Trophoblast cell (in vitro differentiated cells and primary cell): ENCODE measurements at places on chromosomes 2 and 18.

GRCh38 chr2:8577573-8577972 is 104.3 kb upstream of the ID2 start:
- no peak for DNase-seq

- no peak for DNase-seq
Measured at GRCh38 chr2:219059725-219060682, 717 bp downstream of the IHH start.

GRCh38 chr2:217864963-217865772 is 137.6 kb downstream of the TNS1 start:
- DNase-seq, result no peak

GRCh38 chr2:210713122-210713521 is 156.7 kb downstream of the CPS1 start:
- no peak for DNase-seq

DNA sequence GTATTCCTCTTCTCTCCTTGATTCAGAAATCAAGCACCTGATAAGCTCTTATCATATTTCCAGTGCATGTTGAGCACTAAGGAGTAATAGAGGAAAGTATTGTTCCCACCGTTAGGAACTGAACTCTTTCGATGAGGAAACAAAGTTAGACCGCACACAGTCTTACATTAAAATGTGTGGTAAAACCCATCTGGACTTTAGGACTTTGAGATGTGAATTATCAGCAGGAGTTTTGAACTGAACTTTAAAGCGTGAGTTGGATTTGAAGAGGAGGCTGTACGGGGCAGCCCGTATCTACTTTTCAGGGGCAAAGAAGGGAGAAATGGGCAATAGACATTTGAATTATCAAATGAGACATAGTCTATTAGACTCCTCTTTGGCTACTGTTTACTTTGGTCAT is 134.4 kb downstream of the SETBP1 start:
- no peak for DNase-seq

DNA sequence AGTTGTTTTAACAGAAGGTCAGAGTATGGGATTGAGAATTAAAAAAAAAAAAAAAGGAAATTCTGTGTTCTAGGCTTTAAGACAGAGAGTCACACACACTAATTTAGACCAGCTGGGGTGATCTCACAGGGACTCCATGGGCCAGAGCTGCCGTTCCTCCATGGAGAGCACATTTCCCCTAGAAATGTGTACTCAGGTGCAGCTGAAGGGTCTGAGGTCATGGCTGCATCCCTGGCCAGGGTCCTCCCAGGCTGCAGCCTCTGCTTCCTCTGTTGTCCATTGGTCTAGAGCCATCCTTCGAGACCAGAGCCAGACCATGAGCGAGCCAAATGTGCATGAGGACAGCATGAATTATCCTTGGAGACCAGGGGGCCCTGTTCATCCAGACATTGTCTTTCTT is 190.1 kb upstream of the TNP1 start:
- no peak for DNase-seq

DNA sequence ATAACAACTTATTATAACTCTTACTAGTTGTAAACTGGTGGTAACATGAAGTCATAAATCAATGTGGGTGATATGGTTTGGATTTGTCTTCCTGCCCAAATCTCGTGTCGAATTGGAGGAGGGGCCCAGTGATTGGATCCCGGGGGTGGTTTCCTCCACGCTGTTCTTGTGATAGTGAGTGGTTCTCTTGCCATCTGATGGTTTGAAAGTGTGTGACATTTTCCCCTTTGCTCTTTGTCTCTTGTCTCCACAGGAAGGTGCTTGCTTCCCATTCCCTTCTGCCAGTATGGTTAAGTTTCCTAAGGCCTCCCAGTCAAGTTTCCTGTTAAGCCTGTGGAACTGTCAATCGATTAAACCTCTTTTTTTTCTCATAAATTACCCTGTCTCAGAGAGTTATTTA is 321.6 kb downstream of the DSEL start:
- no peak for DNase-seq

DNA sequence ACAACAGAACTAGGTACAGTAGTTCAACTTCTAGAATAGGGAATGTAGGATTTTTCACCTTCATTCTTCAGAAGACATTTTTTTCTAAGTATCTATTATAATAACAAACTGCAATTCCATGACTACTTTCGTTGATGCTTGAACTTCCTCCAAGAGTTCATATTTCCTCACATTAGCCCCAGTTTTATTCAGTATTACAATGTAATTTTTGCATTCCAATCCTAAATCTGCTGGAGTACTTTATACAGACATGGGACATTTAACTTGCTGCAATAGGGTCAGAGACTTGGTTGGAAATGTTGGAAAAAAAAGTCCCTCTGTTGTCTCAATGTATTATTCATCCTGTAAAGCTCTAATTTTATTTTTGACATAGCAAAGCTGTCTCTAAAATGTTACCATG is 19.6 kb upstream of the FTCDNL1 start:
- no peak for DNase-seq

DNA sequence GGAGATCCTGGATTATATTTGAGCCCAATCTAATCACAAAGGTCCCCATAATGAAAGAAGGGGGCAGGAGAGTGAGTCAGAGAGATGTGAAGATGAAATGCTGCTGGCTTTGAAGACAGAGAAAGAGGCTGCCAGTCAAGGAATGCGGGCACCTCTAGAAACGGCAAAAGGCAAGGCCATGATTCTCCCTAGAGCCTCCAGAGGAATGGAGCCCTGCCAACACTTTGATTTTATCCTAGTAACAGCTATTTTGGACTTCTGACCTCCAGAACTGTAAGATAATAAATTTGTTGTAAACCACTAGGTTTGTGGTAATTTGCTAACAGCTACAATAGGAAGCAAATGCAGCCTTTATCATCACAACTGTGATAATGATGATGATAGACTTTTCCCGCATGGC is 32.9 kb downstream of the LBH start:
- no peak for DNase-seq

- no peak for DNase-seq
Measured at GRCh38 chr2:2793925-2794560, 463.0 kb upstream of the MYT1L start.

DNA sequence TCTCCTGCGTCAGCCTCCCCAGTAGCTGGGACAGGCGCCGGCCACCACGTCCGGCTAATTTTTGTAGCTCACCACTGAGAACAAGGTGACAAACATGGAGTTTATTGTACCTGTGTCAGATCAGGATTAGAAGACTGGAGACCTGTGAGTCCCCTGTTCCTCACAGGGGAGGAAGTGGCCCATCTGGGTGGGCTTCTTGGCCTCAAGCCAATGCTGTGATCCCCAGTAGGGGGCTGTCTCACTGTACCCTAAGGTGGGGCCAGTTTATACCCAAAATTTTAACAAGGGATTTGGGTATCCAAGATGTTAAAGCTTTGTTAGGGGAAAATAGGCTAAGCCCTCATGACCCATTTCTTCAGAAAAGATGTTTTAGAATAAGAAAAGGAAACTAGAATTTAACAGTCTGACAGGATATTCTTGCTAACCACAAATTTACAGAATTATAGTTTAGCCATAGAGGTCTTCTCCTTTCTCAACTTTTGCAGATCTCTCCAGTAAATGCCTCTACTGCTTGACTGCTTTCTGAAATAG is 16.3 kb downstream of the PCBP1 start:
- DNase-seq, result no peak

GRCh38 chr2:3172265-3172935 is 205.2 kb downstream of the EIPR1 start:
- DNase-seq, result no peak

DNA sequence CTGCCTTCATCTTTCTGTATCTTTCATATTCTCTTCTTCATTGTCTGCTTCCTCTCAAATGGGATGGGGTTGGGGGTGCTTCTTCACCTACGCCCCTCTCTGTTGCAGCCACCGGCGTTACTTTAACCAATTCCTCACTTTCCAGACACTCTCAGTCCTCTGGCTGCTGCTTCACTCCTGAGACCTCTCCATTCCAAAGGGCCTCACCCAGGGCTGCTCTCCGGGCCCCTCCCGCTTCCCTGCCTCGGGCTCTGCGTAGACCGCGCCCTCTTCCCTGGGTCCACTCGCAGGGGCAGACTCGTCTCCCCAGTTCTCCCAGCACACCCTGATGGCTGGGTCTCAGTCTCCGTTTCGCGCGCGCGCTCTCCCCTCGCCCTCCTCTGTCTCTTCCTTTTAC is 926 bp downstream of the SERPINB8 start:
- peak; percentile 62 for DNase-seq

DNA sequence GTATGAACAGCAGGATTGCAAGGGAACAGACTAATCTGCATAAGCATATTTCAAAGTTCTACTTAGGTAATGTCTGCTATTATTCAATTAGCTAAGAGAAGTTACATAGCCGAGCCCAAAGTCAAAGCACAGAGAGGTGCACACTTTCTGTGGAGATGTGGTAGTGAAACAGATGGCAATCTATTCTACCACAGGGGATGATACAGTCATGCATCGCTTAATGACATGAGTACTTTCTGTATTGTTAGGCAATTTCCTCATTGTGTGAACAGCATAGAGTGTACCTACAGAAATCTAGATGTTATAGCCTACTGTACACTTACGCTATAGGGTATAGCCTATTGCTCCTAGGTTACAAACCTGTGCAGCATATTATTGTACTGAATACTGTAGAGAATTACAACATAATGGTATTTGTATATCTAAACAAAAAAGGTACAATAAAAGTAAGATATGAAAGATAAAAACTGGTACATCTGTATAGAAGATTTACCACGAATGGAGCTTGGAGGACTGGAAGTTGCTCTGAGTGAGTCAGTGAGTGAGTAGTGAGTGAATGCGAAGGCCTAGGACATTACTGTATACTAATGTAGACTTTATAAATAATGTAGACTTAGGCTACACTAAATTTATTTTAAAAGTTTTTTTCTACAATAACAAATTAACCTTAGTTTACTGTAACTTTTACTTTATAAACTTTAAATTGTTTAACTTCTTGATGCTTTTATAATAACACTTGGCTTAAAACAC is 197.6 kb downstream of the MBD5 start:
- DNase-seq, result no peak

GRCh38 chr2:157291018-157291417 is 33.5 kb downstream of the GALNT5 start:
- DNase-seq, result no peak

- no peak for DNase-seq
Measured at GRCh38 chr2:36031471-36031870, 324.1 kb upstream of the CRIM1 start.

DNA sequence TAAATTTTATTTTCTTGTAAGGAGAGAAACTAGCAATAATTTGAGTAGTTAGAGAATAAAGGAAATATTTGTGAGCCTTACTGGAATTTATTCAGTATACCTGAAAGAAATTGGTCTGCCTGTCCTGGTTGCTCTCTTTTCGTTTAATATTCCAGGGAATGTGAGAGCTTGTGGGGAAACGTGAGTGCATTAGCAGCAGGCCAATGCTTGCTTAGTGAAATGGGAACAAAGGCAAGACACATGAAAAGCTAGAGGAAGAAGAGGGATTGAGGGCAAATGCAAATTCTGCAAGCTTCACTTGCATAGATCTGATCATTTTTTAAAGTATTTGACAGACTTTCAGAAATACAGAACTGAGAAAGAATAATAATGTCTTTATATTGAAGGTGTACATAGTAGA is 111.0 kb downstream of the ERBB4 start:
- no peak for DNase-seq

GRCh38 chr18:4060427-4061281 is 394.5 kb downstream of the DLGAP1 start:
- no peak for DNase-seq

DNA sequence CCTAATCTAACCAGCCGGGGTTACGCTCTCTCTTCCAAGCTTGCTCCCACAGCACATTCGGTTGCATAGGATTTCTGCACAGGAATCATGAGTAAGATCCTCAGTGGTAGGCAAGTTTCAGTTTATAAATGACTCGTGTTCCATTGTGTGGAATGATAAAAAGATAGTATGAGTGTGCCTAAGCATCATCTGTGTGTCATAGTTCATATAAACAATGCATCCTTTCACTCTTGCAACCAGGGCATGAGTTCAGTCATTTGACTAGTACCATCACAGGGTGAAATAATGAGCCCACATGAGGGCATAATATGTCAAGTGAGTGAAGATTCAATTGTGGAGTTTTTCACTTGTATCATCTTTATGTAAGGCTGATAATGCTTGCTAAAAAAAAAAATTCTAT is 417.1 kb upstream of the CDH2 start:
- DNase-seq, result no peak

GRCh38 chr2:147773479-147773878 is 71.3 kb upstream of the ACVR2A start:
- no peak for DNase-seq

- DNase-seq, result no peak
Measured at GRCh38 chr2:224281374-224281773, 120.5 kb downstream of the FAM124B start.

DNA sequence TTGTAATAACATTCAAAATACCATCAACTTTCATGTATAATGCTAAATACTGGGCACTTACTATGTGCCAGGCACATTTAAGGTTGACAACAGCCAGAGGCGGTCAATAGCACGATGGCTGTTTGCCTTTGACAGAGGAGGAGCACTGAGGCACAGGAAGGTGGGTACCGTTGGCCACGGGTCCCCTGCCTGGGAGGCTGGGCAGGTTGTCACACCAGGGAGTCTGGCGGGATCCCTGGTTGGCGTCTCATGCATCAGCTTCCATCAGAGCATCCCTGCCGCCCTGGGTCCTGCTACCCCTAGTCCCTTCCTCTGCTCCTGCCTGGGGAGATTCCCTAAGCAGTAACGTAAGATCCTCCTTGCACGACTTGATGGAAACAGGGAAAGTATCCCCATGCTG is 19.4 kb downstream of the ALLC start:
- DNase-seq, result no peak

GRCh38 chr2:30031184-30031583 is 109.8 kb upstream of the ALK start:
- DNase-seq, result no peak

DNA sequence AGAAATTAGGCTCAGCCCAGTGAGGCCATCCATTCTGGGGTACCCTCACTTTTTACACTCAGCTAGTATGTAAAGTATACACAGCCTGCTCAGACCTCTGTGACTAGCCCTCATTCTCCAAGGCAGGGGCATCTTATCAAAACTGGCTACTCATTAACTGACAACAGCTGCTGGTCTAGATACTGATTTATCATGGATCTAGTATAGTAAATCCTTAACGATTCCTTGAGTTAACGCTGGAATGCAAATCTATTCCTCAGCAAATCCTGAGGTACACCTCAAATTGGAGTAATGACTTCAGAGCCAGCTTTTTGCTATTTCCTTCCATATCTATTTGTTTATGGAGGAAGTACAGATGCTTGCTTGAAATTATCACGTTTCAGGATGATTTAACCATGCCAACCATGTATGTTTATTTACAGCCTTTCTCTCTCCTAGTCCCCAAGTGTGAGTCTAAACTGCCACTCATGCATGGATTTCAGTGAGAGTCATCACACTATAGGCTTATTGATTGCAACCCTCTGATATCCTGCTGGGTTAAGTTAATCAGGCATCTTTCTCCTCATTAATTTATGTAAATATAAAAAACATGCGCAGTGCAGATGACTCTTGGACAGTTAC is 70.2 kb upstream of the DOK6 start:
- DNase-seq, result no peak

DNA sequence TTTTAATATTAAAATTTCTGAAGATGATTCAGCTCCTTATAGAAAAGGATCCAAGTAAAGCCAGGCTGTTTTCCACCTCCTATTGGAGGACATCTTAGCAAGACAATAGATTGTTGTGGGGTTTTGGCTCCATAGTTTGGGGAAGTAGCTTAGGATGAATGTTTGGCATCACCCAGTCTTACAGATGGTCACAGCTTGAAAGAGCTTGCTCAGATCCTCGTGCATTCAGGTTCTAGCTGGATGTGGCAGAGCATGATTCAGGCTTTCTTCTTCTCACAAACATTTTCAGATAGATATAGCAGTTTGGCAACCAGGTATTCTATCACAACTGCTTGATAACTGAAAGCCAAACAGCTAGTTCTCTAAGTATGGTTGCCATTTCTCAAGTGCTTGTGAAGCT is 23.6 kb upstream of the PDCL3 start:
- no peak for DNase-seq
